Activated CD4-positive, alpha-beta T cell treated with anti-CD3 and anti-CD28 coated beads for 36 hours (primary cell): ENCODE measurements at places on chromosomes 12 and 14. TPM values are rescaled to one million over a fixed set of nuclear protein-coding genes. Genes with fewer than 3 reads are reported as not detected.

Gene ESRRB
- total RNA-seq = 0.11 TPM

Gene GLI1
- total RNA-seq = 0.73 TPM

Gene NFATC4
- total RNA-seq = 0.30 TPM

Gene NPFF
- not detected for total RNA-seq

DNA sequence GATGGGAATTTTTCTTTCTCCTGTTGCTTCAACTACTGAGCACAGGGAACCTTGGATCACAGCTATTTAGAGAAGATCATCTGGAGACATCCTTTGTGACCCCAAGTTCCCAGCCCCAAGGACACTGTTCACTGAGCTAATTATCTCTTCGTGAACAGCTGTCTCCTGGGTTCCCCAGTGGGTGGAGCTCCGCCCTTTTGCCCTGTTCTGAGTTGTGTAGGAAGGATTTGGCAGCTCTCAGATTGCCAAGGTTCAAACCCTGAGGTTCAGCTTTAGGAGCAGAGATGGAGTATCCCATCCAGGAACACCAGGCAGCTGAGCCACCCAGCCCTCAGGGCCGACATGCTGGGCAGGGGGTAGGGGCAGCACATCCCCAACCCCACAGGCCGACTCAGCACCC, 32.0 kb downstream of the NGB start:
- H3K27ac ChIP-seq = no peak overlapping the region
- no peaks in the 10 kb centered on the region for H3K4me1 ChIP-seq
- no peaks in the 10 kb centered on the region for H3K27me3 ChIP-seq
- H3K36me3 ChIP-seq = no peaks in the 10 kb centered on the region
- DNase-seq = no peak

DNA sequence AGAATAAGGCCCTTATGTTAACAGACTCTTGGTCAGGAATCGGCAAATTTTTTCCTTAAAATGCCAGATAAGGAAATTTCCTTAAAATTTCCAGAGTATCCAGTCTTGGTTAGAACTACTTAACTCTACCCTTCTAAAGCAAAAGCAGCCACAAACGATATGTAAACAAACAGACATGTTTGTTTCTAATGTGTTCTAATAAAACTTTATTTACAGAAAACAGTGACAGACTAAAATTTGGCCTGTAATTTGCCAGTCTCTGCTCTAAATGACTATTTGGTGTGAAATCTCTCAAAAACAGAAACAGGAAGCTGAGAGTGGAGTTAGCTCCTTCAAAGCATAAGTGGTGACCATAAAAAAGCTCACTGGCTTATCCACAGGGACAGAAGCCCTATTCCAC, 78.2 kb downstream of the PRKAB1 start:
- DNase-seq = no peak
- H3K4me3 ChIP-seq = no peak overlapping the region
- no peaks in the 10 kb centered on the region for H3K27me3 ChIP-seq

GRCh38 chr12:9036227-9036626, 46.9 kb downstream of the KLRG1 start:
- no peaks in the 10 kb centered on the region for H3K27me3 ChIP-seq
- H3K4me3 ChIP-seq = no peak overlapping the region
- H3K27ac ChIP-seq = no peak overlapping the region
- H3K4me1 ChIP-seq = peaks cover 71% of the 10 kb centered on the region
- no peak for DNase-seq
- H3K36me3 ChIP-seq = peaks cover 13% of the 10 kb centered on the region

DNA sequence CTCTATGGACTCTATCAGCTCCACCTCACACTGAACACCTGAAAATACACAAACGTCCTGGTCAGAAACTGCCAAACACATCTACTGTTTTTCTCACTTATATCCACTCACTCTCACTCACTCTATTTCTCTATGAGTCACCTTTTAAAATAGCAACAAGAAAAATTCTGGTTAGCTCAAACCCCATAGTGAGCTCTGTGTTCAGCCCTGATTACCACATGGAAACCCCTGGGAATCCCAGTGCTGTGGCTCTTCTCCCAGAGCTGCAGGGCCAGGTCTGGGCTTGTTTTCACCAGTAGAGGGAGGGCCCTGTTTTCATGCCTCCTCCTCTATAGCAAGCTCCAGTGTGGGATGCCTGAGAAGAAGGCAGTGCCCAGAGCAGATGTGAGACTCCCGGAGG, 1126.1 kb downstream of the TMEM121 start:
- no peak overlapping the region for H3K4me3 ChIP-seq
- H3K27me3 ChIP-seq = peaks cover 2% of the 10 kb centered on the region

- H3K27ac ChIP-seq = no peak overlapping the region
- H3K4me3 ChIP-seq = no peak overlapping the region
- DNase-seq = no peak
- H3K36me3 ChIP-seq = no peaks in the 10 kb centered on the region
- peaks cover 11% of the 10 kb centered on the region for H3K4me1 ChIP-seq
These were observed 23.6 kb upstream of the KCNH3 start for GRCh38 chr12:49515266-49515665.

DNA sequence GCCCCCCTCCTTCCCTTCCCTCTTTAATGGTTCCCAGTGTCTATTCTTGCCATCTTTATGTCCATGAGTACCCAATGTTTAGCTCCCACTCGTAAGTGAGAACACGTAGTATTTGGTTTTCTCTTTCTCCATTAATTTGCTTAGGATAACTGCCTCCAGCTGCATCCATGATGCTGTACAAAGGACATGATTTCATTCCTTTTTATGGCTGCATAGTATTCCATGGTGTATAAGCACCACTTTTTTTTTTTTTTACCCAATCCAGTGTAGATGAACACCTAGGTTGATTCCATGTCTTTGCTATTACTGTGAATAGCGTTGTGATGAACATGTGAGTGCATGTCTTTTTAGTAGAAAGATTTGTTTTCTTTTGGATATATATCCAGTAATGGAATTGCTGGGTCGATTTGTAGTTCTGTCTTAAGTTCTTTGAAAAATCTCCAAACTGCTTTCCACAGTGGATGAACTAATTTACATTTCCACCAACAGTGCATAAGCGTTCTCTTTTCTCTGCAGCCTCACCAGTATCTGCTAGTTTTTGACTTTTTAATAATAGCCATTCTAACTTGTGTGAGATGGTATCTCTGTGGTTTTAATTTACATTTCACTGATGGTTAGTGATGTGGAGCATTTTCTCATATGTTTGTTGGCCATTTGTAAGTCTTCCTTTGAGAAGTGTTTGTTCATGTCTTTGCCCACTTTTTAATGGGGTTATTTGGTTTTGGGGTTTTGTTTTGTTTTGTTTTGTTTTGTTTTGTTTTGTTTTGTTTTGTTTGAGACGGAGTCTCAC, 26.0 kb downstream of the RPS29 start:
- no peak overlapping the region for H3K4me3 ChIP-seq
- H3K27me3 ChIP-seq = peaks cover 4% of the 10 kb centered on the region
- no peaks in the 10 kb centered on the region for H3K4me1 ChIP-seq
- H3K36me3 ChIP-seq = no peaks in the 10 kb centered on the region
- DNase-seq = no peak
- H3K27ac ChIP-seq = no peak overlapping the region

DNA sequence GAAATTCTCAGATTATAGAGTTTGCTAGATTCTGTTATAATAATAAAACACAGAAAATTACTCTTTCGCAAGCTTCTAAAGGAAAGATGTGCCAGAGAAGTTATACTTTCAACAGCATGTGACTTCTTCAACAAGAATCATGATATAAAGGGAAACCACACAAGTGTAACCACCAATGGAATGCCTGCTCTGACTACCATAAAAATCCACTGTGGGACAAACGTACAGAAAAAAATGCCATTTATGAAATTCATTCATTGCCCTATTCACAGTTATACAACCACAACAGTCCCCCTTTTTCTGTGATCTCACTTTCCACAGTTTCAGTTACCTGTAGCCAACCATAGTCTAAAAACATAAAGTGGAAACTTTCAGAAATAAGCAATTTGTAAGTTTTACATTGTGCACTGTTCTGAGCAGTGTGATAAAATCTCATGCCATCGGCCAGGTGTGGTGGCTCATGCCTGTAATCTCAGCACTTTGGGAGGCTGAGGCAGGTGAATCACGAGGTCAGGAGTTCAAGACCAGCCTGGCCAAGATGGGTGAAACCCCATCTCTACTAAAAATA, 3.2 kb downstream of the CATSPERB start:
- H3K27ac ChIP-seq = no peak overlapping the region
- no peak for DNase-seq
- H3K27me3 ChIP-seq = no peaks in the 10 kb centered on the region
- H3K4me1 ChIP-seq = peaks cover 22% of the 10 kb centered on the region
- no peaks in the 10 kb centered on the region for H3K36me3 ChIP-seq

GRCh38 chr12:50088577-50089335, 3.6 kb downstream of the SMARCD1 start:
- peaks cover 31% of the 10 kb centered on the region for H3K4me1 ChIP-seq
- H3K4me3 ChIP-seq = no peak overlapping the region
- peak overlapping the region; percentile 81 for H3K27ac ChIP-seq
- no peaks in the 10 kb centered on the region for H3K27me3 ChIP-seq
- peaks cover 31% of the 10 kb centered on the region for H3K36me3 ChIP-seq
- DNase-seq = peak; percentile 73

DNA sequence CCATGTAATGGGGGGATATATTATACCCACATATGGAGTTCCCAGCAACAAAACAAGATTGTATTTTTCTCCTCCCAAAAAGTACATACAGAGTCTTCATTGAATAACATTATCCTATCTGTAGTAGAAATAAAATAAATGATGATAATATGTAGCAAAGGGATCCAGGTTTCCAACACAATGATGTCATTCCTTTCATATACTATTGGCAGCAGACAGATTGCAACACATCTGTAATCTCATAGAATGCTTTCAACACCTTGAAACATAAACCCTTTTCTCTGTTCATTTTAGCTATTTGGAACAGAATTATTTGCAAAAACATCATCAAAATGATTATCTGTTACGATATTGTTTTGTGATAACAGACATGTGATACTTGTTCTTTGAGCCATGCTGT, 317.6 kb downstream of the DPF3 start:
- H3K4me1 ChIP-seq = peaks cover 3% of the 10 kb centered on the region
- no peak overlapping the region for H3K27ac ChIP-seq
- H3K4me3 ChIP-seq = no peak overlapping the region
- H3K36me3 ChIP-seq = no peaks in the 10 kb centered on the region

DNA sequence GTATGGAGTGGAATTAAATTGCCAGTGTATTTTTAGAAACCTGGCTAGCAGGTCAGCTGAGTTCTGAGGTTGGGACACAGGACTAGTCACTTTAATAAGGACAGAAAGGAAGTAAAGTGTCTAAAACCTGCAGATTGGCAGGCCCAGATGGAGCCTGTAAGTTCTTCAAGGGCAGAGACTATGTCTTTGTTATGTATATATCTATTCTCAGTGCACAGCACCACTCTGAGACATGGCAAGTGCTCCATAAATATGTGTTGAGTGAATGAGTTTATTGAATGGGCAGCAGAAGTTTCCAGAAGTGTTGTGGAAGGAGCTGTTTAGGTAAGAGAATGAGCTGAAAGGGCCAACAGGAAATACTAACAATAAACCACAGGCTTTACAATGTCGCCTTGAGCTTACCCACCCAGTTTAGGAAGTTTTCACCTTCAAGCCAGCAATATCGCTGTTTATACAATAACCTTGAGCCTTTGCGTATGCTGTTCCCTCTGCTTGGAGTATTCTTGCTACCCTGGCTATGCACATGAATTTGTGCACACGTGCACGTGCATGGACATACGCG, 109.5 kb upstream of the TMPO start:
- no peaks in the 10 kb centered on the region for H3K27me3 ChIP-seq
- H3K4me1 ChIP-seq = peaks cover 6% of the 10 kb centered on the region
- H3K27ac ChIP-seq = no peak overlapping the region
- no peaks in the 10 kb centered on the region for H3K36me3 ChIP-seq
- no peak for DNase-seq

DNA sequence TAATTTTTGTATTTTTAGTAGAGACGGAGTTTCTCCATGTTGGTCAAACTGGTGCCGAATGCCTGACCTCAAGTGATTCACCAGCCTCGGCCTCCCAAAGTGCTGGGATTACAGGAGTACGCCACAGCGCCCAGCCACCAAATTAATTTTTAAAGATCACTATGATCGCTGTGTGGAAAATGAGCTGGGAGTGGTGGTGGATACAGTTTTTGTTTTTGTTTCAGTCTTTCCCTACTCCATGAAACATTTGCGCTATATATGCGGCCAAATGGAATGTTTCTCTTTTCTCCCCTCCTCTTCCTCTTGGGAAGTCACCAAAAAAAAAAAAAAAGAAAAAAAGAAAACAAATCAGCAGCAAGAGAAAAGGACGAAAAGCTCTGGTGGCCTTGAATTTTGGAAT, 20.8 kb upstream of the P2RX4 start:
- peaks cover 3% of the 10 kb centered on the region for H3K36me3 ChIP-seq
- DNase-seq = no peak
- no peaks in the 10 kb centered on the region for H3K27me3 ChIP-seq

GRCh38 chr12:63149909-63150712, 890 bp downstream of the AVPR1A start:
- no peak overlapping the region for H3K27ac ChIP-seq
- H3K36me3 ChIP-seq = no peaks in the 10 kb centered on the region
- peak overlapping the region; percentile 5 for H3K4me3 ChIP-seq
- H3K27me3 ChIP-seq = peaks cover 53% of the 10 kb centered on the region
- H3K4me1 ChIP-seq = peaks cover 19% of the 10 kb centered on the region

GRCh38 chr12:57262126-57262822, 11.3 kb upstream of the STAC3 start:
- no peak overlapping the region for H3K4me3 ChIP-seq
- no peak overlapping the region for H3K27ac ChIP-seq
- peaks cover 3% of the 10 kb centered on the region for H3K4me1 ChIP-seq
- peaks cover 35% of the 10 kb centered on the region for H3K36me3 ChIP-seq
- no peak for DNase-seq
- no peaks in the 10 kb centered on the region for H3K27me3 ChIP-seq

- H3K27ac ChIP-seq = peak overlapping the region; percentile 5
- H3K4me1 ChIP-seq = peaks cover 28% of the 10 kb centered on the region
- H3K4me3 ChIP-seq = no peak overlapping the region
- H3K36me3 ChIP-seq = peaks cover 6% of the 10 kb centered on the region
- no peaks in the 10 kb centered on the region for H3K27me3 ChIP-seq
These were observed 1.8 kb upstream of the CKAP4 start for GRCh38 chr12:106249411-106250135.

GRCh38 chr12:113655479-113655878, 183.8 kb upstream of the LHX5 start:
- H3K36me3 ChIP-seq = no peaks in the 10 kb centered on the region
- DNase-seq = no peak
- no peaks in the 10 kb centered on the region for H3K4me1 ChIP-seq
- H3K27ac ChIP-seq = no peak overlapping the region

DNA sequence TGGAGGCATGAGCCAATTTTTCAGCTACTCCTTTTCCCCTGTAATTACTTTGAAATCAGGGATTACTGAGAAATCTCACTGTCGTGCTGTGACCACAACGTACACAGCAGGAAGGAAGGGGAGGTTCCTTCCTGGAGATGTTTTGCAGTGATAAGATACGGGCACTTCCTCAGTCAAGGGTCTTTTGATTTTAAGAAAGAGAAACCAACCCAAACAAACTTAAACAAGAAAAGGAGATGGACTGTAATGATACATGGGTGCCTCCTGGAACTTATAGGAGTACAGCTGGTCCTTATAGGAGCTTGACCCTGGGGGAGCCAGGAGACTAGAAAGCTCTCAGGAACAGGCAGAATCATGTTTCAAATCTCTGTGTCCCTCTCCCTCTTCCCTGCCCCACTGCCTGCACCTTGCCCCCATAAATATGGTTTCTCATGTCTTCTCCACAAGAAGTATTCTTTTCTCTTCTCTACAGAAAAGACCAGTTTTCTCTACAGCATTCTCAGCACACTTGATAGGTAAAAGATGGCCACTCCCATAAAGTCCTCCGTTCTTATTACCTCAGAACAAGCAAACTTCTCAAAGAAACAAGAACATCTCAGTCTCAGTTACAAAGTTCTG, 281.1 kb upstream of the AMIGO2 start:
- peak overlapping the region; percentile 74 for H3K4me3 ChIP-seq
- peaks cover 46% of the 10 kb centered on the region for H3K36me3 ChIP-seq
- DNase-seq = peak; percentile 43
- H3K4me1 ChIP-seq = peaks cover 69% of the 10 kb centered on the region
- peak overlapping the region; percentile 99 for H3K27ac ChIP-seq
